ENCODE measurements at places on chromosomes 5 and 9.

- DNase-seq = no peak
Measured at GRCh38 chr9:81719972-81720371, 30.6 kb upstream of the TLE1 start.

DNA sequence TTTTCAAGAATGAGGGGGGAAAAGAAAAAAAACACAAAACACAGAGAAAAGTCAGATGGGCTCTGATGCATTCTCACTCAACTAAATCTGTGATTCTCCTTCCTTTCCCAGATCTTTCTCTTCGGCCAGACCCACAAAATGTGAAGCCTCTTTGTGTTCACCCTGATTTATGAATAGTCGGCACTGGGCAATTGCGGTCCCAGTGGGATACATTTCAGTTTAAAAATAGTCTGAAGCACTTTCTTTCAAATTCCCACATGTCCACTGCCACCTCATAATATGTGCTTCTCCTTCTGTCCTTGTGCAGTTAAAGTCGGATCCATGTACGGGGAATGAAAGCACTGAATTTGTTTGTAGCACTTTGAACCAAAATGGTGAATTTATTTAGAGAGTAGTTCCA lies 995.4 kb upstream of the WWC1 start:
- no peak for DNase-seq

DNA sequence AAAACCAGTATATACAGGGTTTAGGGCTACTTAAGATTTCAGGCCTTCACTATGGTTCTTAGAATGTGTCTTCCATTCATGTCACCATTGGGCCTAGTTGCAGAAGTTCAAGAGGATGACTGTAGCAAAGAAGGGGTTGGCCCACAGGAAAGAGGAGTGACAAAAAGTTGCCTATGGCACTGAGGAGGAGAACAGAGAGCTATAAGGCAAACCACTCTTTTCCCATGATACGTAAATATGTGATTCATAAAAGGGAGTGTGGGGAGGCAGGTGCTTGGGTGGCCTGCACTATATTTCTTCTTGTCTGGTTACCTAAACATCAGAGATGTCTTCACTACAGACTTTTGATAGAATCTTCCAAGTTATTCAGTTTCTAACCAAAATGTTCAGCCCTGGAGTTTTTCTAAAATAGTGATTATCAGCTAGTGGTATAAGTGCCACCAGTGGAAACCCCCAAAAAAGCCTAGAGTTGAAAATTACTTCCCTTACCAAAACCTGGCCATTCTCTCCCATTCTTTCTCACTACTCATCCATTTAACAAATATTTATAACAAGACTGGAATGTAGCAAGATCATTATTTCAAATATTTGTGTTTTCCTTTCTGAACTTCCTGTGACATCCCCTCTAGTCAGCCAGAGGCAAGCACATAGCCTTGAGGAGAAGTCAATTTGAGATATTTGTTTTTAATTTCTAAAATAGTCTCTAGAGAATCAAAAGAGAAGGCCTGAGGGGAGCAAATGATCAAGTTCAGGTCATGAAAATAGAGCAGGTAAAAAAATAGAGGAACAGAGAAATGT lies 367.4 kb downstream of the EFNA5 start:
- DNase-seq = no peak

- peak; percentile 63 for DNase-seq
Measured at GRCh38 chr5:151812757-151813309, 41.1 kb downstream of the G3BP1 start.

GRCh38 chr5:78547183-78547582 lies 101.4 kb downstream of the LHFPL2 start:
- peak; percentile 75 for DNase-seq

- no peak for DNase-seq
Measured at GRCh38 chr9:21286659-21287058, 18.5 kb downstream of the IFNA5 start.

GRCh38 chr5:116546033-116546742 lies 28.4 kb downstream of the SEMA6A start:
- peak; percentile 2 for DNase-seq

DNA sequence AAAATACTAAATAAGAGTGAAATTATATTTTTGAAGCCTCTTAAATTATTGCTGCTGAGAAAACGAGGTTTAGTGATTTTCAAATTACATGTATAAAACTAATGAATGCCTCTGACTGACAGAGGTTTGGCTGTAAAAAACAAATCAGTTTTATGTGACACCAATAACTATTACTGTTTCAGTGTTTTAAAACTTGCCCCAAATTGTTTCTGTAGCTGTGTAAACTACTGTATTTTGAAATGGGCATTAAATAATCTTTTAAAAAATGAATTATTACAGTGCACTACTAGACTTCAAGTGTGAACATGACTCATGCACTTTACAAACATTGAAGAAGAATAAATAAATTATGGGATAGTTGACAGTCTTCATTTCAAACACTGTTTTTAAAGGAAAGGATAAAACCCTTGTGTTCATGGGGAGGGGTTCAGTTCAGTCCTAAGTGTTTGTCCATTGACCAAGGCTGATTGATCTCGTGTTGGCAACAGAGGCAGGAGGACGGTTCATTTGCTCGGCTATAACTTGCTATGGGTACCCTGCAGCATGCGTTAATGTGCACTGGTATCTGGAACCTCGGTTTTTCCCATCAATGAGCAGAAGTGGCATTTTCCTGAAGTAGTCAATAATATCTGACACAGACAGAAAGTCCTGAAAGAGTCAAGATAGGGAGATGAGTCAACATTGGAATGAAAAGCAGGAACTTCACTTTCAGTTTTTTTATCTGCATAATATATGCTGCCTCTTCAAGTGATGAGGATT lies 15.6 kb downstream of the C5orf58 start:
- no peak for DNase-seq

DNA sequence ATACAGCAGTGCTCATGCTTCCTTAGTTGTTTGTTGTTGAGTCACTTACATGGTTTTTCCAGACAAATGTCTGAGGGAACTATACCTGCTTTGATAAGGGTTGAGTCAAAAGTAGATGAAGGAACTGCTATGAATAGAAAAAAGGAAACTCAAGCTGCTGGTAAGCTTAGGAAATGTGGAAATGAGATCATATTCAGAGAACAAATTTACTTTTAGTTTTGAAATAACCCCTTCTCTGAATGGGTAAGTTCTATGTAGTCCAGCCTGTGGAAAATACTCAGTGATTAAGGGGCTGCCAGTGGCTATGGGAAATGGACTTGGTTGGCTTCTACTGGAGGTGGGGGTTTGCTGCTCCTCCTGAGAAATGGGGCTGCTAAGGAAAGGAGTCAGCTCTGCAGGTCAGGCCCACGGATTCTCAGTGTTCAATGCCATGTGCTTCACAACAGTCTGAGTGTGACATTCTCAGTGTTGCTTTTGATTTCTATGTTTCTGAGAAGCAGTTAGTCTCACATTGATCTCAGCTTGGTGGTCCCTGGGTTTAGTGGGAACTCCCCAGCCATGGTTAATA lies 47.7 kb upstream of the GLRX start:
- DNase-seq = peak; percentile 55

All from fibroblast of mammary gland (primary cell).